ENCODE measurements at places on chromosomes 11 and 22. TPM values are rescaled to one million over a fixed set of nuclear protein-coding genes. Genes with fewer than 3 reads are reported as not detected.

ABCG4 gene
- total RNA-seq, result not detected

DNA sequence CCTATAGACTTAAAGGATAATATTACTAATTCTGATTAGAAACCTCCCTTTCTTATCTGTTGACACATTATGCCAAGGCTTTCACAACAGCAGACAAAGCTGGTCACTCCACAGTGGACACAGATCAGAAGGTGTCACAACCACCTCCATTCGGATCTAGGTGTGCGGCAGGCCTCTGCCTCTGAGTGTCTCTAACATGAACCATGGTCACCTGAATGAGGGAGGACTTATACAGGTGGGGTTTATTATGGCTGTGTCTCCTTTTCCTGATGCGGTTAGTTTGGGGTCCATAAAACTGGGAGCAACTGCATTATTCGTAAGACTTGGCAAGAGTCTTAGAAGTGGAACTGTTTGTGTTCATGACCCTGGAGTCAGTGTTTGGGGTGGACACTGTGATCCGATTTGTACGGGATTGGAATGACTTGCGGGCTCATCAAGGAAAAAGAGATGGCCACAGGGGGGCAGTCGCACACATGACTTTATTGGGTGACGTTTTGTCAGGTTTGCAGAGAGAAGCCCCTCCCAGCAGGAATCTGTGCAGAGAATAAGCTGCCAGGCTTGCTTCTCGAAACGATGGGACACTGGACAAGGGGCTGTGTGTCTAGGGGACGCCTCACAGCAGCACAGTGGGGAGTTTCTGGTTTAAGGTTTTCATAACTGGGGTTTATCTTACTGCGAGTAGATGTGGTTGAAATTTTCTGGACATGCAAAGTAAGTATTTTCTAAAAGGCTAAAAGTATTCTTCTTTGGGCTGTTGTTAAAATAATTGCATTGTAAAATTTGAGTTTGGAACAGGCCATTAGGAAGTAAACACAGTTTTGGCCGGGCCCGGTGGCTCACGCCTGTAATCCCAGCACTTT, 90.6 kb downstream of the GAB4 start:
- peaks cover 22% of the 10 kb centered on the region for H3K27me3 ChIP-seq
- no peaks in the 10 kb centered on the region for H3K36me3 ChIP-seq
- no peak overlapping the region for H3K4me3 ChIP-seq
- DNase-seq, result peak; percentile 55
- no peak overlapping the region for H3K27ac ChIP-seq

GRCh38 chr22:27185099-27185709, 527.8 kb downstream of the MIAT start:
- H3K4me3 ChIP-seq, result no peak overlapping the region
- H3K36me3 ChIP-seq, result no peaks in the 10 kb centered on the region
- no peak for DNase-seq
- H3K27ac ChIP-seq, result no peak overlapping the region

MOB2 gene
- total RNA-seq, result 43.2 TPM

CRYBA4 gene
- total RNA-seq, result not detected

PDE2A gene
- not detected for total RNA-seq

DNA sequence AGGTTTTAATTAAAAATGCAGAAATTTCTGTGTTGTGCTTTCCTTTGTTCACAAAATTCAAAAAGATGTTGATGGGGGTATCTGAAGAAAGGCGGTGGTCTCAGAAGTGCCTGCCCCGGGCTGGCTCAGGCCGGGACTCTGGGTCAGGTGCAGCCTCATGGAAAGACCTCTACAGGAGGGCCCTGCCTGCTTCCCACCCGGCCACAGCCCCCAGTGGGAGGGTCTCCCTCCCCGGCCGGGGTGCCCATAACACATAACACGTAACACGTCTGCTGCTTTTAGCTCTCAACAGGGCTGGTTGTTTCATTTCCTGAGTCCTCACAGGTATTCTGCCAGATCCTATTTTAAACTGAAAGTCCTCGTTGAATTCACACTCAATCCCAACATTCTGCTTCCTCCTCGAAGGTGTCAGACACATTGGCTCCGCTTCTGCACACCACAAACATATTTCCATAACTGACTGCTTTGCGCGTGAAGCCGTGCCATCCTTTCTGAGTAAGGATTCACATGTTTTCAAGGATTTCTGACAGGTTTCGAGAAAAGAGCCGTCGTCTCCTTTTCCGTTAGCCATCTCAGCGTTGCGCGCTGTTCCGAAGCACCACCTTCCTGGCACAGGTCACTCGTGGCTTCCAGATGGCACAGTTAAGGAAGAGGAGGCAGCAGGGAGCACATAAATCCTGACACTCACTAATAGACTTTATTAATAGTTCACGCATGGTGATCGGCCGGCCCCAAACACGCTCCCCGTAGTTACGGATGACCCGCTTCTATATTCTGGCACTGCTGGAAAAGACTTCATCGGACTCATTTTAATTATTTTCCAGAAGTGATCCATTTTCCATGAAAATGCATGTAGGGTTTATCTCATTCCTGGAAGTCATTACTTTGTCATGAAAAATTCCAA, 569.3 kb downstream of the BRD1 start:
- no peak for DNase-seq
- no peaks in the 10 kb centered on the region for H3K27me3 ChIP-seq
- no peaks in the 10 kb centered on the region for H3K4me1 ChIP-seq
- no peak overlapping the region for H3K27ac ChIP-seq
- no peak overlapping the region for H3K4me3 ChIP-seq

DNA sequence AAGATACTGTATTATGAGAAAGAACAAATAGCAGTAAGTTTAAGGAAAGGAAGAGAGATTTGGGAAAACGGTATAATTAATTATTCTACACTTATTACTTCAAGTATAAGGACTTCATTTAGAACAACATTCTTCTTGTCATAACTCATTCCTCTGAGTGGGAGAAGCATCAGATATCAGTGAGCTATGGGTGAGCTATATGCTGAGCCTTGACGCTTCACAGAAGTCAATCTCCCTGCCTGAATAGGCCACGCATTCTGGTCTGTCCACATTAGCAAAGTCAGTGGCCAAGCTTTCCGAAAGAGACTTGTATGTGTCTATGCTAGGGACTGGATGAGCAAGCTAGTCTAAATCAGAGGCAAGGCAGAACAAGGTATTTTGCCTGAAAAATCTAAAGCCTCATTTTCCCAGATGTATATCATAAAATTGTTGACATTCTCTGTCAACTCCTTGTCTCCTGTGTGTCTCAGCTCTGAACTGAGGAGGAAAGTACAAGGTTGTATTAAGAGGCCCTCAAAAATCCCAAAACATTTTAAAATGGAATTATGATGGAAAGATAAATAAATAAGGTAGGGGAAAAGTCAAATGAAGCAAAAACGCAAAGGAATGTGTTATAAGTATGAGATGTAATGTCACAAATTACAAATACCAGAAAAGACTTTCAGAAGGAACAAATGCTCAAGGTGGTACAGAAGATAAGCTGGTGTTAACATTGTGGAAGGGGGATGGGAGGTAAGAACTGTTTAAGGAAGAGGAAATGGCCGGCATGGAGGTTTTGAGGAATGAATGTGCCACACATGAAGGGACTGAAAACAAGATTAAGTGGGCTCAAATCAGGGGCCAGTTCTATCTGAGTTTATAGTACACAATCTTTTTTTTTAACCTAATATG, 1.4 kb downstream of the OR52N2 start:
- H3K4me3 ChIP-seq, result no peak overlapping the region
- H3K36me3 ChIP-seq, result no peaks in the 10 kb centered on the region
- DNase-seq, result no peak
- H3K27me3 ChIP-seq, result peaks cover 18% of the 10 kb centered on the region

DNA sequence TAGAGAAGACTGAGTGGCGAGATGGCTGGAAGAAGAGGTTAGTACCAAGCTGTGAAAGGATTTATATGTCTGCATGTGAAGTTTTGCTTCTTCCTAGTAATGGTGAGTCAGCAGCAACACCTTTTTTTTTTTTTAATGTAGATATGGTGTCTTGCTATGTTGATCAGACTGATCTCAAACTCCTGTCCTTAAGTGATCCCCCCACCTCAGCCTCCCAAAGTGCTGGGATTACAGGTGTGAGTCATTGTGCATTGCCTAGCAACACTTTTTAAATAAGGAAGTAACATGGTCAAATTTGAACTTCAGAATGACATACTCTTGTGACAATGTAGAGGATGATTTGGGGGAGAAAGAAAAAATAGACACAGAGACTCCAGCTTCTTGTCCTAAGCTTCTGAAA, 6.5 kb upstream of the CSTPP1 start:
- DNase-seq, result no peak
- no peak overlapping the region for H3K27ac ChIP-seq
- no peaks in the 10 kb centered on the region for H3K4me1 ChIP-seq
- no peak overlapping the region for H3K4me3 ChIP-seq

DNA sequence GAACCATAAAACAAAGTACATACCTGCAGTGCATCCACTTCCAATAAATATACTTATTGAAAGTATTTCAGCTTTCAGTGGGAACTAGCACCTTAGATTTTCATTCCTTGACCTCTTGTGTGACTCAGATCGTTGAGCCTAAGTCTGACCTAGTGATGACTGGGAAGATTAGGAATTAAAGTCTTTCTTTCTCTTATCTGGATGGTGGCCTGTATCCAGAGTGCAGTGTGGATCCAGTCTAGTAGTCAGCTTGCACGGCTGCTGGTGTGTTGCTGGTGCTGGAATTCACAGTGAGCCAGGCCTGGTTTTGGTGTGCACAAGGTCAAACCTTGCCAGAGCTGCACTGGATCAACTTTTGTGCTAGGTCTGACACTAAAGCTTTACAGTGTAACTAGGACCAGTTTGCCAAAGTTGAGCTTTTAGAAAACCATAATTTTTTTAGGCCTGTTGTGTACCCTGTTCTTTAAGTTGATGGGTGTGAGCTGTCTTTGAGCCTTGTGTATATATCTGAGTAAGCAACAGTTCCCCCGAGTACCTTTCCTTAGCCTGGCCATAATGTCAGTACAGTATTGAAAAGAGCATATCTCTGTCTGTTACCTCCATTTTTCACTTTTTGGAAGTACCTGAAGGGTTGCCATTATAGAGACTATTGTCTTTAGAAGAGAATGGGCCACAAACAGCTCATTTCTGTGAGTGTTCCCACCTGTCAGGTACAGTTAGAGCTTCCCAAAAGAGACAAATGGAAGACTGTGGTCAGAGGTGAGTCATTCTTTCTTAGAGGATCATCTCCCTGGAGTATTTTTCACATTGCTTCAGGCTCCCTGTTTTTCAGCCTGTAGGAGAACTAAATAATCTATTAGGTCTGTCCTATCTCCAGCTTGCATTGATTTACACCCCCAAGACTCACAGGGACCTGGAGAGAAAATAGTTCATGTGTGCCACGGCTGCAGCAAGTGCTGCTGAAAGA, 89.8 kb downstream of the ALX4 start:
- H3K4me3 ChIP-seq, result no peak overlapping the region
- H3K27ac ChIP-seq, result no peak overlapping the region
- no peaks in the 10 kb centered on the region for H3K27me3 ChIP-seq

DNA sequence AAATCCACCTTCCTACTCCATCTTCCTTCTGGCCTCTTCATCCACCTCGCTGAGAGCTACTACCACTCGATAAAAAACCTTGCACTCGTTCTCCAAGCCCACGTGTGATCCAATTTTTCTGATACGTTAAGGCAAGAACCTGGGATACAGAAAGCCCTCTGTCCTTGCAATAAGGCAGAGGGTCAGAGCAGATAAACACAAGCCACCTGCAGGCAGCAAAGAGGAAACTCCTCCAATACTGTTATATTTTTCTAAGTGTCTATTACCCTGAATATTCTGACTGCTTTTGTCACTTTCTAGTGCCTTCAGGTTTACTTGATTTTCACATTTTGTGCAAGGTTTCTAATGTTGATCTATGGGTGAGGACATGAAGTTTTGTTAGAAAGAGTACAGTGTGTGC, 26.6 kb downstream of the TRIM5 start:
- peaks cover 15% of the 10 kb centered on the region for H3K36me3 ChIP-seq
- H3K4me3 ChIP-seq, result no peak overlapping the region
- no peak overlapping the region for H3K27ac ChIP-seq
- no peak for DNase-seq
- H3K27me3 ChIP-seq, result no peaks in the 10 kb centered on the region

Data from activated naive CD8-positive, alpha-beta T cell treated with anti-CD3 and anti-CD28 coated beads, Interleukin-2, amount 10 ng/mL, durations not matched to agents 7 days and 5 days (primary cell).